ENCODE measurements at places on chromosomes 7 and 10.

DNA sequence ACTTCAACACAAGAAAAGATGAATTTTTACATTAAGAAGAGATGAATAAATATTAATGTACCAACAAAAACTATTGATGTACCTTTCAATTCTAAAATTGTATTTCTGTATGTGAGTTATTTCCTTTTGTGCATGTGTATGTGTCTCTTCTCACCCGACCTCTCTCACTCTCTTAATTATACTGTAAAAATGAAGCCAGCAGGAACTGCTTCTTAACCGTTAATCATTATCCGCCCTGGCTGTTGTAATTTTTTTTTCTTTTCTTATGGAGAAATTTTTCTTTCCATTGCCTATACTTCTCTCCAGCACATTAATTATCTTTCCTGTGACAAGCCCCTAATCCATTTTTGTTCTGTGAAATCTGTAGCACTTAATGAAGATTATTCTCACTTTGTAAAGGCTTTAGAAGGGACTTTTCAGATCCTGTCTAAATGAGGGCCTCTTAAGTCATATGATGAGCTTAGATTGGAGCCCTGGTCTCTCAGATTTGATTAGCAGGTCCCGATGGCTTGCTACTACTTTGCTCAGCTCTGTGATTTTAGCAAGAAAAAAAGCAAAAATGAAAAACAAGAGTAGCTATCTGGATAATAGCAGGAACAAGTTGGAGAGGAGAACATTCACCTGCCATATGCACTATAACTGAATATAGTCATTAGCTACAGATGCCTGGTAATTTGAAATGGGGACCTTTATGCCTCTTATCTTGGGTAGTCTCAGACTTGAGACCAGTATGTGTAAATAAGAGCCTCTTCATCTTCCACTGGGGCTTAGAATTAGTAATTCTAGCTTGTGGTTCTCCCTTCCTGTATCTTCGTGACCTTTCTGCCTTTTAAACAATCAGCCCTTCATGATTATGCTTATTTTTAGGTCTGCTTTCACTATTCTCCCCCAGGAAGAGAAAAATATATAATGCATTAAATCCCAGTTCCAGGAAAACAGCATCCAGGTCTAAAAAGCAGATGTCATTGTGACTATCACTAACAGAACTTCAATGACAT, 80.0 kb upstream of the COL1A2 start:
- no peak for DNase-seq

DNA sequence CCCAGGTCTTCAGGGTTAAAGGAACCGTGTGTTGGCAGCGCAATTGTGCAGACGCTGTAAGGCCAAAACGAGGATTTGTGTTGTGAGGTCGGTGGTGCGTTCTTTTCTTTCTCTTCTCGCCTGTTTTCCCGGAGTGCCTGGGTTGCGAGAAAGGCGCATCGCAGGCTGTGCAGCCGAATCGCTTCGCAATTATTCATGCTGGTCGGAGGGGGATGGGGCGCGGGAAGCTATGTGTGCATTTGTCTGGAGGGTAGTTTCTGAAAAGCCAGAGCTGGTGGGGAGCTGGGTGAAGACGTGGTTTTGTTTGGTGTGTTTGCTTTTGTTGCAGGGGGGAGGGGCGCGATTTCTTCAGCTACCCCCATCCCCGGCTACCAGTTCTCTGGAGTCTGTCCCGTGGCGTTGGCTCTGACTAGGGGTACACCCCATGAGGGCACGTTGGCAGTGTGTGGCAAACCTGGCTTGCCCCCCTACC, 2.1 kb downstream of the MXI1 start:
- DNase-seq = no peak

GRCh38 chr10:108005627-108006026, 841.1 kb upstream of the SORCS1 start:
- DNase-seq = no peak

DNA sequence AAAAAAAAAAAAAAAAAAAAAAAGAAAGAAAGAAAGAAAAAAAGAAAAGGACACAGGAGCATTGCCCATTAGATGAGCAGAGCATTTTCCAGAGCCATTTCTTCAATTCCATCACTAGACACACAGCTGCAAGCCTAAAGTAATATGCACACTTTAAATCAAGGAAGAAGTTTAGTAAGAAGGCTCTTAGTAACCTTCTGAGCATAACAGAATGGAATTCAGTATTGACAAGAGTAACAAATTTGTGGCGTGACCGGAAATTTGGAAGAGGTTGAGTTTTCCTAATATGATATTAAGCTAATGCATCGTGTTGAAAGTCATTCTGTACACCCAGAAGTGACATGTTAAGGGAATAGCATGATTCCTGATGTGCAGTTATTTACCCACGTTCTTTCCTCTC, 35.3 kb downstream of the SMURF1 start:
- no peak for DNase-seq

DNA sequence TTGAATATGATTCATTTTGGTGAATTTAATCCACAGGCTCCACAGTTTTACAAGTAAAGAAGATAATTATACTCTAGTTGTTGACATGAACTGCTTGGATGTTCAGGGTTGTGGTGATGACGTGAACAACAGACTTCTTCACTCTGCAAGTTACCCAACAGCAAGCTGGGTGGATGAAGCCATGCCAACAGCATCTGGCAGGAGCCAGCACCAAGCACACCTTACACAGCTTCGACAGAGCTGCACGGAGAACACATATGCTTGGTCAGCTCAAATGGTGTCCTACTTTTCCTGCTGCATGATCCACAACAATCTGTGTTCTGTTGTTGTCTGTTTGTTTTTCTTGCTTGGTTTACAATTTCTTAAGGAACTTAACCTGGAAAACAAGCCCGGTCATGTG, 9.8 kb downstream of the NOD1 start:
- no peak for DNase-seq

Measured in stimulated activated CD8-positive, alpha-beta memory T cell treated with anti-CD3 and anti-CD28 coated beads, Interleukin-15, amount 100 ng/mL, for 1 hour (primary cell).